8988T (cell line): ENCODE measurements at places on chromosomes 13 and 19.

DNA sequence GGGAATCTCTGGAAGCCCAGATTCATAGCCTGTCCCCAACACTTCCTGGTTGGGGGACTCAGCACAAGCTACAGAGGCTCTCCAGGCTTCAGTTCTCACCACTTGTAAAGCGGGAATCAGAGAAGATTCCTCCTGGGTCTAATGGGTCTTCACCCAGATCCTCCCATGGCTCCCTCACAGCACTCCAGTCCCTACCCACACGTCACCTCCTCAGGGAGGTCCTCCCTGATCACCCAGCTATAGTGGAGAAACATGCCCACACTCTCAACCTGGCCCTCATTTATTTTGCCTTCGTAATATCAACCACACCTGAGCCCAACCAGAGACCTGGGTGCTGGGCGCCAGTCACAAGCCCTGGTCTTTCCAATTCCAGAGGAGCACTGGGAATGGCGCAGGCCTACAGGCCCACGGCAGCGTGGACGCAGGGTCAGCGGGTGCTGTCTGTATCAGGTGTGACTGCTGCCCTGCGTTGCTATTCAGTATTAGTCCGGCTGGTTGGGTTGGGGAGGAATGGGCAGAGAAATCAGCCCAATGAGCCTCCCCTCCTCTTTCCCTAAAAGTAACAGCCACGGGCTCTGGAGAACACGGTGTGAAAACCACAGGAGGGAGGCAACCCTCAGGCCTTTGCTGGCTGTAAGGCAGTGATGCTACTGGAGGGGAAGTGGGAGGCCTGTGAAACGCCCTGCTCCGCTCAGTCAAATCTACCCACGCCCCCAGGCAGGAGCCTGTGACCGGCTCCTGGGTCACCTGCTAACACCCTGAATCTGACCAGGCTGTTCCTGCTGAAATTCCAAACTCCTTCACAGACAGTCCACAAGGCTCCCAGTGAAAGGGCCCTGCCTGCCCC, 5.2 kb downstream of the AKT2 start:
- DNase-seq = no peak

DNA sequence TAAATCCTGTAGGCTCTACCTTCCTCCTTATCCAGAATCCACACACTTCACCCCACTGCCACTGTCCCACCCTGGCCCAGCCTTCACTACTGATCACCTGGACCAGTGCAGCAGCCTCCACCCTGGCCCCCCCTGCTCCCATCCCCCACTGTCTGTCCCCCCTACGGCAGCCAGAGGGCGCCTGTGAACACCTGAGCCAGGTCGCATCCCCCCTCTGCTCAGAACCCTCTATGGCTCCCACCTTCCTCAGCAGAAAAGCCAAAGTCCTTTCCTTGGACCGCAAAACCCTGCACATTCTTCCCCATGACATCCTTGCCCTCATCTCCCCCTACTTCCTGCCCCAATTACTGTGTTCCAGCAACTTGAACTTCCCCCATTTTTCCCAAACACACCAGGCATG, 20.6 kb downstream of the ELAVL3 start:
- DNase-seq = no peak

GRCh38 chr19:28472843-28473242, 740.1 kb downstream of the UQCRFS1 start:
- DNase-seq = no peak

GRCh38 chr13:106033659-106034058, 501.8 kb downstream of the EFNB2 start:
- DNase-seq = no peak

GRCh38 chr19:55276720-55277430, 3.0 kb downstream of the HSPBP1 start:
- DNase-seq = no peak

DNA sequence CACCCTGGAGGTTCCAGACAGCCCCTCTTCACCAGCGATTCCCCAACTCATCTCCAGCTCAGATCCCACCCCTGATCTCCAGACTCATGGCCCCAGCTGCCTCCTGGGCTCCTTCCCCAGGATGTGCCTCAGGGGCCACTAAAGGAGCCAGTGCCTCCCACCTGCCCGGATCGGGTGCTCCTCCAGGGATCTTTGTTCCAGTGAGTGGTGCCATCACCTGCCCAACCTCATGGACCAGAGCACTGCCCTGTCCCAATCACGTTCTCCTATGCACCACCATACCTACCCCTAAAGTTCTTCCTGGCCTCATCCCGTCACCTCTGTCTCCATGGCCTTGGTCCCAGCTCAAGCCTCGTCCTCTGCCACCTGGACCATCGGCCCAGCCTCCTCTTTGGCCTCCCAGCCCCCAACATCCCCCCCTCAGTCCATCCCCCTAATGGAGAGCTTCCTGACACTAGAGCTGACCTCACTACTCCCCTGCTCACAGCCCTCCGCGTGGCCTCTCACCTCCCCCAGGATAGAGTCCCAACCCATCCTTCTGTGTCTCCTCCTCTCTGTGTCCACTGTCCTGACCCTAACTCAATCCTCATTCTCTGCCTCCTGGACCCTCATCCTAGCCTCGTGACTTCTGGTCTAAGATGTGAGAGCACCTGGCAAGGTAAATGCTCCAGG, 8.8 kb upstream of the GARIN5A start:
- no peak for DNase-seq

- no peak for DNase-seq
Observed at GRCh38 chr19:34667349-34668076, 9.4 kb downstream of the SCGB2B2 start.

- DNase-seq = no peak
Observed at GRCh38 chr19:36215276-36216123, 594 bp downstream of the ZNF146 start.

DNA sequence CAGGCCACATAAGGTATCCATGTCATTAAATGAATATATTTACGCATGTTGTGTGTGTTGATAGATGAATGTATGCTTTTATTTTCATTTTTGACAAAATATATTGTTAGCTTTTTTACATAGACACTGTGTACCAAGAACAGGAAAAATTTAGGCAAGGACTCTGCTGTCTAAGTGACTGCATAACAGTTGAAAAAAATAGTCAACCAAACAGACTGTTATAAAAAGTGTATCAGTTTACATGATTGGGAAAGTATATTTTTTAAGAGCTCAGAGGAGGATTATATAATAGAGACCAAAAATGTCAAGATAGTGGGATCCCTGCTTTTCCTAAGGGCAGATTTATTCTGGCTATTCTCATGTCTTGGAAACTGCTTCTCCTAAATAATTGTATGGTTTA, 858.0 kb downstream of the SLITRK1 start:
- DNase-seq = no peak

DNA sequence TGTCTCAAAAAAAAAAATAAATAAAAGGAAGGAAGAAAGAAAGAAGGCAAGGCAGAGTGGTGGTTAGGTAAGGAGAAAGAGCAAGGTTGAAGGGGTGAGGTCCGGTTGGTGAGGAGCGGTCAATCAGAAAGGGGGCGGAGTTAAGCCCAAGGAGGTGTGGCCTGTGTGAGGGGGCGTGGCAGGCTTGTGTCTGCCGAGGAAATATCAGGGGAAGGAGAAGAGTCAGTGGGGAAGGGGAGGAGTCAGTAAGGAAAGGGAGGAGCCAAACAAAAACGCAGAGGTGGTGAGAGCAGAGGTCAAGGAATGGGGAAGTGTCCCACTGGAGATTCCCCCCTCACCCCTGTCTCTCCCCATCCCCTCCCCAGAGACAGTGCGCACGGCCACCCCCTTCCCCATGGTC, 5.9 kb downstream of the CACNG7 start:
- DNase-seq = no peak

DNA sequence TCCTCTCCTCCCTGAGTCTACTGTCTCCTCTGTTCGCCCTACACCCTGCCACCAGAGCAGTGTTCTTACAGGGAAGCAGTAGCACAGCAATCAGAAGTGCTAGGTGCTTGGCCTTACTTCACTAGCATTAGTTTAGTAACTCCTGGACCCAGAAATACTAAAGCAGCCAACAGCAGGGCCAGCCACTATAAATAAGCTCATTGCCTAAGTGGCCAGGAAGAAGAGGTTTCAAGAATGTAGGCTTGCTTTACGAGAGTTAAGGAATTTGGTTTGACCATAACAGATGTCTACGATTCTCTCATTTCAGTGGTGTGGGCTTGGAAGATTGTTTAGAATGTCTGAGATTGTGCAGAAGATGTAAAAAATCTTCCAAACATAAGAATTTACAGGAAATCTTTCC, 103.3 kb downstream of the ZAR1L start:
- DNase-seq = no peak

- DNase-seq = no peak
Observed at GRCh38 chr19:1110809-1111640, 7.2 kb downstream of the GPX4 start.

GRCh38 chr13:100290165-100290801, 201.4 kb downstream of the PCCA start:
- no peak for DNase-seq

DNA sequence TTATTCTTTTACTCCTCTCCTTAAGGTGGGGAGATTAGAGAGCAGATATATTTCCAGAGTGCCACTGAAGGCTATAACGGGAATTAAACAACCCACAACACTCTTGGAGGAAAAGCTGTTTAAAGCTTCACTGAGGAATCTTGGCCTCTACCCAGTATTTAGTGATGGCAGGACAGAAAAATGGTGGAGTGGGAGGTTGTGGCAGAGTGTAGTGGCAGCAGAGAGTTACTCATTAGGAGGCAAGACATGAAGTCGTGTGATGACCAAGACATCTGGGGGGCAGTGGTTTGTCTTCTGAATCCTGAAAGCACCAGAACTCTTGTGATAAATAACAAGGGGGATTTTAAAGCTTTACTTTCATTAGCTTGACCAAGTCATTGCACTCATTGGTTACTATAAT, 563.5 kb upstream of the SLITRK5 start:
- no peak for DNase-seq

GRCh38 chr13:87754097-87754496, 82.9 kb downstream of the SLITRK5 start:
- DNase-seq = no peak

- DNase-seq = no peak
Observed at GRCh38 chr13:32081591-32081990, 50.0 kb downstream of the FRY start.

DNA sequence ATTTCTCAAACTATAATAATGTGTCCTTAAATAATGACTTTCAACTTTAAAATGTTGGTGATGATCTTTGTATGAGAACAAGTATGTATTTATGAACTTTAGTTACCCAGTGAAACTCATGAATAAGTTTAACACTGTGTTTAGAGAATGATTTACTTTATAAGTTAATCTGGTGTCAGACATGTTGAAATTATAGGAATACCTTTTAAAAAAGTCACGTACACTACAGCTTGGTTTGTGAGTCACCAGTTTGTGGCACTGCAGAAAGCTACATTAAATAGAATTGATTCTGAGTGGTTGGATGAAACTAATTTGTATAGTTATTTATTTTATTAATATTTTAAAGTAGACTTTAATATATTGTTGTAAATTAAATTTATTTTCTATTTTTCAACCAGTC, 1366.2 kb upstream of the PCDH20 start:
- no peak for DNase-seq

DNA sequence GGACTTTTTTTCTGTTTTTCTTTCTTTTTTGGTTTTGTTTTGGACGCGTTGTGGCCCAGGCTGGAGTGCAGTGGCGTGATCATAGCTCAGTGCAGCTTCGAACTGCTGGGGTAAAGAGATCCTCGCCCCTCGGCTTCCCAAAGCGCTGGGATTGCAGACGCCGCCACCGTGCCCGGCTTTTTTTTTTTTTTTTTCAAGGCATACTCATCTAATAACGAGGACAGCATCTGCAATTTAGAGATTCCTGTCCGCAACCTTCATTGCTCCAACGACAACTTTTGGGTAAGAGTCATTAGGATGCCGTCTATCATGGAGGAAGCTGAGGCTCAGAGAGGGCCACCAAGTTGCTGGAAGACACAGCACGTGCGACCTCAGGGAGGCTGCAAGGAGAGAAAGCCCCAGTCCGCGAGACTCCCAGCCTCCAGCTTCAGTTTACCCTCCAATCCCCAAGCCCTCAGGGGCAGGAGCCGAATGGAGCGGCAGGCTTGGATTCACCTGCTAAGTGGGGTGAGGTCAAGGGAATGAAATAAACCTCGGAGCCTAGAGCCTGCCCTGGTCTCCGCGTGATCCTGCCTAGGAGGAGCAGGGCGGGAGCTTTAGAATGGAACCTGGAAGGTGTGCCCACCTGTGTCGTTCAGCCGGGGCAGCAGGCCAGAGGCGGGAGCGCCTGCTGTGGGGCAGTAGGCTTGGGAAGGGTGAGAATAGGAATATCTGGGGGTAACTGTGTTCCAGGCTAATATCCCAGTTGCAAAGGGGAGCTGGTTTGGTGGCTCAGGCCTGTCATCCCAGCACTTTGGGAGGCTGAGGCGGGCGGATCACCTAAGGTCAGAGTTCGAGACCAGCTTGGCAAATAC, 676 bp upstream of the POLRMT start:
- DNase-seq = no peak

DNA sequence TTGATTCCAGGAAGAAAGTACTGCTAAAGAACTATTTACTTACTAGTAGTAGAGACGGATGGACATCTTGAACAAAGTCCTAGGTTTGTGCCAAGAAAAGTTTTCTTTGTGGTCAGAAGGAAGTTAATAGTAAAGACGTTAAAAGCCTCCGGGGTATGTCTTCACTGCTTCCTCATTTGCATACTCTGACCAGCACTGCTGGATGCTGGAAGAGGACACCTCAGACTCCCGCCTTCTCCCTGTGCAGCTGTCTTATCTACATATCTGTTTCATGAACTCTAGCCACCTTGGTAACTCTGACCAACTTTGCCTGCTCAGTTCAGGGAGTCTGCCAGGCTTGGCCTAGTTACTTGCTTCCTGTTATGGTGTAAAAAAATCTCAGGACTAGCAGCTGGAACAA, 1109.1 kb upstream of the MIR17HG start:
- DNase-seq = no peak

GRCh38 chr19:48006762-48007161, 12.3 kb downstream of the ELSPBP1 start:
- no peak for DNase-seq

DNA sequence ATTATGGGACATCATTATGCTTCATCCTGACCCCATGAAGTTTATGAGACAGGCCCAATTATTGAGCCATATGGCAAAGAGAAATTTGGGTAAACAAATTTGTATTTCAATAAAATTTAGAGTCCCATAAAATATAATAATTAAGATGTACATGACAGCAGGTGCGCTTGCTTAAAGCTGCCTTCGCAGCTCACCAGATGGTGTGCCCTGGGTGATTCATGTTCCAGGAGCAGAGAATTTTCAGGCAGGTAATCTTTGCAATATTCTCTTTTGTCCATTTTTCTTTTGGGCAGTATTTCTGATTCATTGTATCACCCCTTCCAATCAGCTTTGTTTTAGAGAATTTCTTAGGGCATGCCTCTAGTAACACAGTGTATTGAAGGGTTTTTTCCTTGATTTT, 39.5 kb upstream of the WASF3 start:
- no peak for DNase-seq

- no peak for DNase-seq
Observed at GRCh38 chr13:51807041-51807440, 3.1 kb upstream of the DHRS12 start.

- DNase-seq = no peak
Observed at GRCh38 chr13:102620516-102620915, 23.7 kb downstream of the TPP2 start.

- DNase-seq = no peak
Observed at GRCh38 chr19:9144920-9145319, 4.7 kb downstream of the ZNF317 start.
